Stimulated activated CD4-positive, alpha-beta T cell treated with anti-CD3 and anti-CD28 coated beads, Interleukin-15, amount 100 ng/mL, for 1 hour (primary cell): ENCODE measurements at places on chromosomes 12 and 14.

- DNase-seq, result no peak
These were observed 8.1 kb downstream of the DNAI7 start for GRCh38 chr12:25186788-25187402.

- DNase-seq, result no peak
These were observed 199.0 kb upstream of the ATP2B1 start for GRCh38 chr12:89907659-89908058.

GRCh38 chr12:20475542-20475941 is 107.2 kb downstream of the PDE3A start:
- DNase-seq, result no peak

DNA sequence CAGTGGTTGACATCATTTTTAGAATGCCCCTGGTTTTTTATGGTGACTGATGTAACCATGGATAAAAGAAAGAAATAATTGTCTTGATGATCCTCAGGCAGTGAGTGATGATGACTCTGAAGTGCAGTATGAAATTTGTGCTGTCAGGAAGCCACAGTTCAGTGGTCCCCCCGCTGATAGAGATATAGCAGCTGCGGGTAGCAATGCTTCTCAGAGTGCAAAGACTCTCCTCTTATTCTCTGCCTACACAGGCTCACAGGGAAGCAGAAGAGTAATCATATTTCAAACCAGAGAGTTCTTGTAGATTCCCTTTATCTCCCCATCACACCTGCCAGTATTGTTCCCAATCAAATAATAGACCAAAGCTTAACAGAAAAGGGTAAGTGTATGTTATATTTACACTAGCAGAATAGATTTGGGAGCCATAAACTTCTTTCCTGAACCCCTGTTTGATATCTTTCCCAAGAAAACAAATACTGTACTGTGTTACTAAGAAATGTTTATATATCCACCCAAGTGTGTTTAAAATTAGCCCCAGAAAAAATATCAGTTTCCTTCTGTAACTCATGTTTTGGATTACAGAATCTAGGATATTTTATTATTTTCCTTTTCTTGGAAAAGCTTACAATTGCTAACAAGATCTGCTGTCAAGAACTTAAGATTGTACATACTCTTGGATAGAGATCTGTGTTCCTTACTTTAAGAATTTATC is 1817.4 kb upstream of the FLRT2 start:
- no peak for DNase-seq

DNA sequence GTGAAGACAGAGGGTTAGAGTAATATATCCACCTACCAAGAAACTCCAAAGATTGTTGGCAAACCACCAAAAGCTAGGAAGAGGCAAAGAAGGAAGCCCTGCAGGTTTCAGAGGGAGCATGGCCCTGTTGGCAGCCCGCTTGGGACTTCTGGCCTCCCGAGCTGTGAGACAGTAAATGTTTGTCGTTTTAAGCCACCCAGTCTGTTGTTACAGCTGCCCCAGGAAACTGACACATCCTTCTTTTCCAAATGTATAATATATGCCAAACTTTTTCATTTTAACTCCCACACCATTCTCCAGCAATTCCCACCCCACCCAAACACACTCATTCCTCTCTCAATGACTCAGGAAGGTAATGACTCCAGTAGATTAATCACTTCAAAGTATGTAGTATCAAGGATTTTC is 74.0 kb downstream of the RPS29 start:
- DNase-seq, result no peak

DNA sequence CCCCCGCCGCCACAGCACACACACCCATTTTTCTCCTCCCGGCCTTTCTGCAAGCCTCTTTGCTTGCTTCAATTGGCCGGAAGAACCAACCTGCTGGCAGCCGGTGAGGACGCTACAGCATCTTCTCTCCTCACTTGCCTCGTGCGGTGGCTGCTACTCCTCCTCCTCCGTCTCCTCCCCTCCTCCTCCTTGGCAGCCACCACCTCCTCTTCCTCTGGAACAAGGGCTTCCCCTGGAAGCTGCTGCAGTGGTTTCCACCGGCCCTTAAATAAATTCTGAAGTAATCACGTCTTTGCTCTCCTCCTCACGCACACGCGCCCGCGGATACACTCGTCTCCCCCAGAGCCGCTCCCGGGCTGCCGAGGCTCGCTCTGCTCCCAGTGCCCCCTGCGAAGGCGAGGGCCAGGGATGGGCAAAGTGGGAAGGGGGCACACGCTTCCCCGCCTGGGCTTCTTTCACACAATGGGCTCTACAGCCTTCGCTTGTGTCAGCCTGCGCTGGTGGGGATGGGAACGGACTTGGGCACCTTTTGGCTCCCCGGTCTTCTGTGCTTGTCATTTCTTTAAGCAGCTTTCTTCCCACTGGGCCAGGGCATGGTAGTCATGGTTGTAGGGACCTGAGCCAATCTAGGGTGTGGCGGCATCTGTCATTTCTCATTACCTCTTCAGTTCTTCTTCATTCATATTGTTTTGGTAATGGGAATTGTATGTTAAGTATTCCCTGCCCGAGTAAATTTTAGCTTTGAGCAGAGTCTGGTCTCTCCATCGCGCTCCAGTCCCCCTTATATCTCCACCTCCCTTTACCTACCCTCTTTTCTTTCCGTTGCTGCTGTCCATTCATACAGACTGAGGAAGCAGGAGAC is at the start of gene PPFIA2:
Gene PPFIA2, minus strand, starts transcription at position 161 of the 862 bp plus-strand sequence.
- no peak for DNase-seq

DNA sequence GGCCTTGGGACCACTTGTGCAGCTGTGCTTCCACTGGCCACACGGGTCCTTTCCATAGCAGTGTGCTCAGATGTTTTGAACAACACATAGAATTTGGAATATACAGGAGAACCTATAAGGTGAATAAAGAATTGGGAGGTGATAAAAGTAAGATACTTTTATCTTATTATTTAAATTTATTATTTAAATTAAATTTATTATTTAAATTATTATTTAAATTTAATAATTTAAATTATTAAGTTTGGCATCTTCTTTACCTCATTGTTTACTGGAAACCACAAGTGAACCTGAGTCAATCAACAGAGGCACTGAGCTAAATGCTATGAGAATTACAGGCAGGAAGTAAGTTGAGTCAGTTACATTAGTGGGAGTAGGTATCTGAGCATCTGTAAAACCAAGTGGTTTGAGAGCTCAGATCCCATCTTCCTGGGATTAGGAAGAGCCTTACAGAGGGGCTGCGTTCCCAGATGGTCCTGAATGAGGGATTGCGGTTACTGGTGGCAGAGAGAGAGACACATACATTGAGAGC is 103.1 kb downstream of the ESR2 start:
- DNase-seq, result no peak

- DNase-seq, result no peak
These were observed 4.9 kb downstream of the PRICKLE1 start for GRCh38 chr12:42584651-42585111.

DNA sequence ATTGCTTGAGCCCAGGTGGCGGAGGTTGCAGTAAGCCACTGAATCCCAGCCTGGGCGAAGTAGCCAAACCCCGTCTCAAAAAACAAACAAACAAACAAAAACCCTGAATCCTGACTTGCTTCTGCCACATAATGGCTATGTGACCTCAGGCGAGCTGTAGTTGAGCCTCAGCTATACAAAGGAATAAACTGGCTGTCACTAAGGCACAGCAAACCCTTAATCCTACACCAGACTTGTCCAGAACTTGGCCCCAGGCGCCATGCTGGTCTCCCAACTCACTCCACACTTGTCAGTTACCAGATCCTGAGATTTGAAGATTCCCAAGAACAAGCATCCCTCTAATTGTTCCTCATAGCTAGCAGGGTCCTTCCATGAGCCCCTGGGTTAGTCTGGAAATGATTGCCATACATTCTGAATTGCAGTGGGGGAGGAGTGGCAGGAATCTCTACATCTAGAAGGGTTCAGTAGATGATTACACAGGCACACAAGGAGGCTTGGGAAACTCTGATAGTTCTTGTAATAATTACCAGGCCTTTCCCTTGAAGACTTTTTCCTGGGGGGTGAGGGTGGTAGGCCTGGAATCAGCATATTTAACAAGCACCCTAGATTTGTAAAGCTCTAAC is 9.9 kb downstream of the MAP3K12 start:
- DNase-seq, result no peak

DNA sequence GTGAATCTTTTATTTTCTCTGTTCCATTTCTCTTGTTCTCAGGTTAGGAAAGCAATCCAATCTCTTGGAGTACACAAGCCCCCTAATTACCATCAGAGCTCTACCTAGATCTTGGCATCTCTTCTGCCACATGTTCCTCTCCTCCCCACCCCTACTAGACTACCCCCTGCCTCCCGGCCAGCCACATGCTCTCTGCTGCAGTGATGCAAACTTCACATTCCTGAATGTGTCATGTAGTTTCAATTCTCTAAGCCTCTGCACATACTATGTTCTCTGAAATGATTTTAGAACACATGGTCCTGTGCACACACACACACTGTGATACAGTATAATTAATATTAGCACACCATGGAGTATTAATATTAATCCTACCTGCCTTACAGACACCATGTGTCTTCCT is 104.6 kb downstream of the EFCAB11 start:
- DNase-seq, result no peak

GRCh38 chr12:51234530-51234929 is 4.1 kb upstream of the DAZAP2 start:
- DNase-seq, result no peak

DNA sequence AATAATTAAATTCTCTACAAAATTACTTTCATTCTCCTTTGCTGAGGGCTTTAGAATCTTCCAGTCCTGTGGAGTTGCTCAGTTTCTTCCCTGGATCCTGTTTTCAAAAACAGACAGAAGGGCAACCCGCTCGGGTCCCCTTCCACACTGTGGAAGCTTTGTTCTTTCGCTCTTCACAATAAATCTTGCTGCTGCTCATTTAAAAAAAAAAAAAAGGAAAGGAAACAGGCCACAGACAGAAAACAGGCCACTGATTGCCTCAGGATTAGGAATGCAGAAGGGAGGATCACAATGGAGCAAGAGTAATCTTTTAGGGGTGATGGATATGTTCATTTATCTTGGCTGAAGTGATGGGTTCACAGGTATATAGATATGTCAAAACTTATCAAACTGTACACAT is 29.5 kb upstream of the HIGD1C start:
- DNase-seq, result no peak

- no peak for DNase-seq
These were observed 44.0 kb upstream of the HIF1A start for GRCh38 chr14:61651355-61651754.

- no peak for DNase-seq
These were observed 24.2 kb downstream of the KLHL28 start for GRCh38 chr14:44937547-44937946.

- DNase-seq, result no peak
These were observed 26.3 kb downstream of the NKX2-1 start for GRCh38 chr14:36493761-36494160.

- no peak for DNase-seq
These were observed 51.8 kb downstream of the ZFYVE21 start for GRCh38 chr14:103767336-103767894.

DNA sequence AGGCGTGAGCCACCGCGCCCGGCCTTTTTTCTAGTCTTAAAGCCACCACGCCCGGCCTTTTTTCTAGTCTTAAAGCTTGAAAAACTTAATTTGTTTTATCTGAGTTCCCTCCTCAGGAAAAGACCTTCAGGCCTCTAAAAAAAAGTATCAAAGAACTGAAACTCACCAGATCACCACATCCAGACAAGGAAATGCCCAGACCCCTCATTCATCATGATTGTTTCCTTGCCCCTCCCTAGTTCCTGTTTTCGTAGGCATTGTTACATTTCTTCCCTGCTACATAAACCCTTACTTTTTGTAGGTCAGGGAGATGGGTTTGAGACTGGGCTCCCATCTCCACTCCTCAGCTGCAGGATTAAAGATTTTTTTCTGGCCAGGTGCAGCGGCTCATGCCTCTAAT is 21.1 kb upstream of the VWF start:
- DNase-seq, result no peak

GRCh38 chr12:66688846-66689439 is 10.1 kb upstream of the GRIP1 start:
- no peak for DNase-seq

DNA sequence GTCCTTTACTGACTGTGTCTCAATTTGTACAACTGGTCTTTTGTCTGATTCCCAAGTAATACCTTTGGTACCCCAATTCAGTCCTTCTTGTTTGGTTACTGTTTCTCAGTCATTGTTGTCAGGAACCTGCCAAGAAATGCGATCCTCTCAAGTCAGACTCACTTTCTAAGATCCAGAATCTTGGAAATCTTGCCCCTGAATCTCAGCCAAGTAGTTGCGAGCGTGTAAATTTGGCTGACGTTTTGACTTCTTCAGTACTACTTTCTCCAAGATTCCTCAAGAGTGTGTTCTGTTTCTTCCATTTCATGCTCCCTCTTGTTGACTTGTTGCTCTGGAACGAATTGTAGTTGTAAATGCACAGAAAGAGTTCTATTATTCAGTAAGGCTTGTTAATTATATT is 114.0 kb downstream of the MSRB3 start:
- no peak for DNase-seq

DNA sequence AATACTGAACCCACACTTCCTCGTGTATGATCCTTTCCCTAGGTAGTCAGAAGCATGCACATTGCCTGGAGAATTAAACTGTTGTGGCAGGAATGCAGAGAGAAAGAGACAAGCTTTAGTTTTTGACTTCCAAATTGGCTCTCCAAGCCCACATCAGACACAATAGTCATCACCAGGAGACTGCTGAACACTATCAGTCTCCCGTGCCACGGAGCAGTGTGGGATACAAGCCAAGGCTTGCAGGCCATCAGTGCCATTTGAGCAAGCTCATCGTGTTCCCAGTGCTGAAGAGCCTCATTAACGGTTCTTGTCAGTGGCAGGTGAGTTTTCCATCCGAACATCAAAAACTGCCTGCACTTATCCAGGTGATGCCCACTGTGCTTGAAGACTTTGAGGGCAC is 410.8 kb downstream of the NAV3 start:
- DNase-seq, result no peak

DNA sequence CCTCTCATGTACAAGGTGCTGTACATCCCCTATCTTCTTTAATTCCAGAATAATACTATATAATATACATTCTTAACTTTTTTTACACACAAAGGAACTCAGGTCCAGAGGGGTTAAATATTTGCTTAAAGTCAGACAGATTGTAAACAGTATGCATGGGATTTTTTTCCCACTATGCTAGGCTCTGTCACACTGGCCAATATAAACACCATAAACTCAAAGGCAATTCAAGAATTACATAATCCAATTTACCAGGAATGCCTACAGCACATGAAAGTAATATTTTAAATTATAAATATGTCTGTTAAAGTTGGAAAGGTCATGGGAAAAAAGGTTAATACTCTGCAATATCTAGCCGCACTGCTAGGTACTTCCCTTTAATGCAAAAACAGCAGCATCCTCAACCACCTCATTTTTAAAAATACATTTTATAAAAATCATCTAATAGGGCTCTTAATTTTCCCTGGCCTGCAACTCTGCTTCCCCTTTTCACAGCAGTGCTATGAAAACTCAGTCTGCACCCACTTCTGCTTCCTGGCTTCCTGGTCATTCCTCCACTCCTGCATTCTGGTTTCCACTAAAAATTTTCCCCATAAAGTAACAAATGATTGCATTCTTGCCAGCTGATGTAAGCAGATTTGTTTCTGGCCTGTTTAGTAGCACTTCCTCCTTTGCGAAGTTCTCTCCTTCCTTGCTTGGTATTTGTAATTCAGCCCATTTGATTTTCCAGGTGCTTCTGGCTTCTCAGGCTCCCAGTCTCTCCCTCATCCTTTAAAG is 128.1 kb downstream of the ITPR2 start:
- DNase-seq, result no peak

GRCh38 chr14:104392396-104393198 is 187.0 kb upstream of the C14orf180 start:
- DNase-seq, result no peak
